Right lung (tissue), 10 donors: ENCODE measurements at places on chromosomes 12 and 14. TPM values are rescaled to one million over a fixed set of nuclear protein-coding genes. Genes with fewer than 3 reads are reported as not detected.

GRCh38 chr14:75934998-75935628, 46.7 kb downstream of the TGFB3 start:
- DNase-seq: no peak

DNA sequence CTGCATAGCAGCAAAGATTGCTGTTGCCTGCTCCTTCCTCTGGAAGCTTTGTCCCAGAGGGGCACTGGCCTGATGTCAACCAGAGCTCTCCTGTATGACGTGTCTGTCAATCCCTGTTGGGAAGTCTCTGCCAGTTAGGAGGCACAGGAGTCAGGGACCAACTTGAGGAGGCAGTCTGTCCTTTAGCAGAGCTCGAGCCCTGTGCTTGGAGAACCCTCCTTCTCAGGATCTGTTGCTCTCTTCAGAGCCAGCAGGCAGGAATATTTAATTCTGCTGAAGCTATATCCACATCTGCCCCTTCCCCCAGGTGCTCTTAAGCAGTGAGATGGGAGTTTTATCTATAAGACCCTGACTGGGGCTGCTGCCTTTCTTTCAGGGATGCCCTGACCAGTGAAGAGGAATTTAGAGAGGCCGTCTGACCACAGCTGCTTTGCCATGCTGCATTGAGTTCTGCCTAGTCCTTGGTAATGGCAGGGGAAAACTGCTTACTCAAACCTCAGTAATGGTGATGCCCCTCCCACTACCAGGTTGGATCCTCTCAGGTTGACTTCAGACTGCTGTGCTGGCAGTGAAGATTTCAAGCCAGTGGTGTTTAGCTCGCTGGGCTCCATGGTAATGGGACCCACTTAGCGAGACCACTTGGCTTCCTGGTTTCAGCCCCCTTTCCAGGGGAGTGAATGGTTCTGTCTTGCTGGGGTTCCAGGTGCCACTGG, 218.6 kb upstream of the SLC38A2 start:
- no peak for DNase-seq

GRCh38 chr12:69469854-69470188, 367 bp upstream of the FRS2 start:
- no peak for DNase-seq

GRCh38 chr12:3002646-3003045, 43.4 kb downstream of the TEAD4 start:
- DNase-seq: no peak

GRCh38 chr12:3950714-3951320, 77.6 kb upstream of the PARP11 start:
- DNase-seq: no peak

GRCh38 chr12:123754041-123754772, 7.9 kb upstream of the DNAH10 start:
- no peak for DNase-seq

GRCh38 chr12:13124656-13125505, 21.4 kb upstream of the GSG1 start:
- no peak for DNase-seq

- DNase-seq: no peak
Measured at GRCh38 chr14:104827177-104828055, 26.5 kb downstream of the ZBTB42 start.

DNA sequence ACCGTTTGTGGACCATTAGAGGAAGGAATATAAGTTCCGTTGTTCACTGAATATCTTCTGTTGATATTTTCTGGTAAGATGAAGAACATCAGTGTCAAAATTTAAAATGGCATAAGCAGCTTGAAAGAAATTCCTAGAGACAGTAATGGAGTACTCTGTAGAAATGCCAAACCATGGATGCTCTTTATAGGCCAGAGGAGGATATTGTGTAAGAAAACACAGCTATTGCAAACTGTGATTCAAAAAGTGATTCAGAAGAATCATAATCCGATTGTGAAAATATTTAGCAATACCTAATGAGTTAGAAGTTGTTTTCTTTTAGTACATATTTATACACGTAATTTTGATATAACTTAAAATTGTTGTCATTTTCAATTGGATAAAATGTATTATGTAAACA, 102.8 kb downstream of the SLC16A7 start:
- DNase-seq: peak; percentile 24

DNA sequence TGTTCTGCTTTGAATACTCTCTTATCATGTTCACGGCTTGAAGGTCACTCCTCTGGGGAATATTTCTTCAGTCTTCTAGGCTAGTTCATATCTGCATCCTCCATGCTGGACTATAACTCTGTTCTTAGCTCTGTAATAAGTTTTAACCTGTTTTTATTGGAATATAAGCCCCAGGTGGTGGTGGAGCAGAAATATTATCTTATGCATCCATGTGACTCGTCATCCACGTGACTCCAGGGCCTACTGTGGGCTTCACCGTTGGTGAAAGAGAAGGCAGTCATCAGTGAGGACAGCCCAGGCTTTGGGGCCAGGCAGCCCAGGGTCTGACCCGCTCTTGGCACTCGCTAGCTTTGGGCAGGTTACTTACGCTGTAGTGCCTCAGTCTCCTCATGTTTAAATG, 87.1 kb downstream of the ETNK1 start:
- DNase-seq: no peak

GRCh38 chr14:64795921-64796320, 83.8 kb downstream of the SPTB start:
- no peak for DNase-seq

- DNase-seq: no peak
Measured at GRCh38 chr12:95733141-95733825, 57.3 kb downstream of the NTN4 start.

- no peak for DNase-seq
Measured at GRCh38 chr12:26122681-26123481, 2.0 kb downstream of the BHLHE41 start.

DNA sequence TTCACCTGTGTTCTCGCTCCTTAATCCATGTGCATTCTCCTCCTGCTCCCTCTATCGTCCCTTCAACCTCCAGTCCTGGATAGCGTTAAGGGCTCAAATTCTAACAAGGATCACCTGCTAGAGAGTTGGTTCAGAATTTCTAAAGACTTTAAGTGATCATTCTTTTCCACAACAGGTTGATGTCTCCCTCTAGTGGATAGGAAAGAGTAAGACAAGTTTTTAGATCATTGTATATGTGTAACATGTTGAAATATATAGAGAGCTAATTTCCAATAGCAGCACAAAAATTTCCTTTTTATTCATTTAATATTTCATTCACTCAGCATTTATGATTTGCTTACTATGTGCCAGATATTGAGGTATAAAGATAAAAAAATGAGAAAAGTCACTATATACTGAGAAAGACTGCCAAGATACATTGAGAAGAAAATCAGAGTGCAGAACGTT, 9.3 kb upstream of the ESR2 start:
- DNase-seq: peak; percentile 28

DNA sequence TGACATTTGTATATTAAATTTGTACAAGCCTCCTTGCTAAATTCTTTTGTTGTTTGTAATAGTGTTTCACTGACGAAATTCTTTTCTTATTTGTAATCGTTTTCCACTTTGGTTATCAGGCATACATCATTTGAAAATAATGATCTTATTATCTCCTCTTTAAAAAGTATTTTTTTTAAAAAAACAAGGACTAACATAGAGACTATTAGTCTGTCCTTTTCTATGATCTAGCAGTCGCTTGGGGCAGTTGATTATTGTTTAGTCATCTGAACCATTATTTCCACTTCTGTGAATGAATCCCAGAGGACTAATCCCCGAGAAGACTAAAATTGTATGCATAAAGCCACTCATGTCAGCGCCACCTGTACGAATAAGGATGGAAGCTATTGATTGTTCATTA, 11.5 kb downstream of the ADGRD1 start:
- no peak for DNase-seq

- no peak for DNase-seq
Measured at GRCh38 chr12:6644257-6644596, 3.0 kb downstream of the ACRBP start.

DNA sequence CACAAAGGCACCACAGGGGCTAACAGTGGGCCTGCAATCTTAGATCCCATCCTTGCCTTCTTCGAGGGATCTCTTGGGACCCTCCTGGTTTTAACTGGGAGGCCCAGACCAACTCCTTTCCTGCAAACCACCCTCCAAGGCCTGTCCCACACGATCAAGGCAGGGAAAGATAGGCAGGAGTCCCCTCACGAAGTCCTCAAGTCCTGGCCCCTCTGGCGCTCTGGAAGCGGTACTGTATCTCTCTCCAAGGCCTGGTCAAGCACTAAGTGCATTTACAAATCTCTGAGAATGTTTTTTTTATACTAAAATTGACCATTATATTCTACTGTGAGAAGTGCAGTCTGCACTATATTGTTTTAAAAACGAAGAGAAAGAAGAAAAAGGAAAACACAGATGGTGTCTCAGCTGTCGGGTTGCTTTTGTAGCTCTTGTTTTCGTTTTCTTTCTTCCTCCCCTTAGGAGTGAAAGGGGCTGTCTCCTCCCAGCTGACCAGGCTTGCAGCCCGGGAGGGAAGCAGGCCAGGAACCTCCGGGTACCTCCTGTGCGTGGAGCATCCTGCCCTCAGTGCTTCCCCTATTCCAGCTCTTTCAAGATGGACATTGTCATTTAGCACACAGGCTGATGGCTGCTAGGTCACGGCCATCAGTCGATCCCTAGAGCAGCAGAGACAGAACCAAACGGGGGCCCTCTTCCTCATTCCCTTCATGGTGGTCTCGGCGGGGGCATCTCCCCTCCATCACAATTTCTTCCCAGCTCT, 56.7 kb downstream of the FAM222A start:
- DNase-seq: no peak

GRCh38 chr12:13538136-13538535, 341.6 kb downstream of the EMP1 start:
- no peak for DNase-seq

- peak; percentile 73 for DNase-seq
Measured at GRCh38 chr12:59149995-59150642, 229.8 kb upstream of the LRIG3 start.

DNA sequence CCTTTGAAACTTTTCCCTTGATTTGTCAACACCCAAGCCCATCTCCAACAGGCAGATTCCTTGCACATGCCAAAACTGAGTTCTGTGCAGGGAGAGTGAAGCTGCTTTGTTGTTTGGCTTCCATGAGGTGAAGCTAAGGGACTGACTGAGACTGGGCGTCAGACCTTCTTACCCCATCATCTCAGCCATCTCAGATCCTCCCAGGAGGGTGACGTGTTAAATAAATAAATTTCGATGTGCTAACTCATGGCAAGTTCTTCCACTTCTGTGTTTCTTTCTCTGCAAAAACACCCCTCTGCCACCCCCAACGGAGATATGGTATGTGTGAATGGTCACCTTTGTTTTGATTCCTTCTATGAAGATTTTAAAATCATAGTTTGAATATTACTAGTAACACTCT, 17.8 kb downstream of the UTP20 start:
- no peak for DNase-seq

DNA sequence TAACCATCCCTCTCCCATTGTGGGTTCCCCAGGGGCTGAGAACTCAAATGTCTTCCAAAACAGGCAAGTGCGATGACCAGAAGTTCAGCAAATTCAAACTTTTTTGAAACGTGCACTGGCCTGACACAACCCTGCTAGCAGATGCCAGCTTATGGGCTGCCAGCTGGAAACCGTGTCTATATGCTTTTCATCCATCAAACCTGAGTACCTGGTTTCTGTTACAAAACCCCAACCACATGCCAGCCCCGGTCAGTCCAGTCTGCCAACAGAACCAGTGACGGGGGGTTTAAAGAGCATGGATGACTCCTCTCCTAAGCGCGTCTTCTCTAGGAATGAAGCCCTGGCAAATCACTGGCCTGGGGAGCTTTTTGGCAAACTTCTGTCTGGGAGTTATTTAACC, 189.7 kb downstream of the TTC7B start:
- no peak for DNase-seq

GRCh38 chr14:89160437-89160836, 256.6 kb downstream of the FOXN3 start:
- DNase-seq: no peak

GRCh38 chr14:103861413-103862392, 14.3 kb upstream of the PPP1R13B start:
- no peak for DNase-seq

DNA sequence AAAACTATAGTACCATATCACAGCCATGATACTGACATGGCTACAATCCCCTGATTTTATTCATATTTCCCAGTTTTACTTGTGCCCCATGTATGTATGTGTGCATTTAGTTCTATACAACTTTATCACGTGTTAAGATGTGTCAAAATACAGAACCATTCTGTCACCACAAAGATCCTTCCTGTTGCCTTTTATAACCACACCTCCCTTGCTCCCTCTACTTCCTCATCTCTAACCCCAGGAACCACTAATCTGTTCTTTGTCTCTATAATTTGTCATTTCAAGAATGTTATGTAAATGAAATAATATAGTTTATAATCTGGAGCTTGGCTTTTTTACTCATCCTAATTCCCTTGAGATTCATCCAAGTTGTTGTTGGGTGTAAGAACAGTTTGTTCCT, 358.4 kb downstream of the DPF3 start:
- DNase-seq: no peak

- no peak for DNase-seq
Measured at GRCh38 chr14:31229009-31229408, 21.4 kb upstream of the HECTD1 start.

DNA sequence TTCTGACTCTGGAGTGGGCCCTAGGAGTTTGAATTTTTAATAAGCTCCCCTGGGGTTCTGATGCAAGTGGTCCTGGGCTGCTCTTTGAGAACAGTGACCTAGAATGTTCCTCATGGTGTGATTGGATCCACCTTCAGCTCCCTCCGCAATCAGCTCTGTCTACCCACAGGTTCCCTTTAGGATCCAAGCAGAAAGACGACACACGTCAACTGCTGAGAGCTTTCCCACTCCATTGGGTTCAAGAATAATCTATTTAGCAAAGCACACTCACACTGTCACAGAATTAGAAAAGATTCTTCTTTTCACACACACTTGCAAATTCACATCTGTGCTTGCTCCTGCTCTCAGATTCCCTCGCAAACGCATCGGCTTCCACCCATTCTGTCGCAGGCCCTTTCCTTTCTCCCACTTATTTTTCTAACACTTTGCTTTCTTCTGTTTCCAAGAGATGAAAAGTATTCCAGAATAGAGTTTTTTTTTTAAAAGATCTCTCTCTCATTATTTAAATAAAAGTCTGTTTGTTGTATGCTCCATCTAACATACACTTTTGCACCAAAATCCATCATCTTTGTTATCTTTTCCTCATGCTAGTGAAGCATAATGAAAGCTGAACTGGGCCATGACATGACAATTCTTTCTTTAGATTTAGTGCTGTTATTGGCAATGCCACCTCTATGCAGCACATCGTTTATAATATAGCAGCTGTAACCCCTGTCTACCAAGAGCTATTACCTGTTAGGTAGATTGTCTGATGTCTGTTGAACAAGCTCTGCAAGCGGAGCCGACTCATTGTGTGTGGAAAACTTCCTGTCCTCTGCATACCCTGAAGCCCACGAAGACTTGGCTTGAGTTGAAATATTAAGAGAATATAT, 73.1 kb downstream of the CACNA1C start:
- no peak for DNase-seq

PLEKHH1 gene
- 17.0 TPM for polyA plus RNA-seq

OTX2 gene
- not detected for polyA plus RNA-seq

COCH gene
- 1.6 TPM for polyA plus RNA-seq

PRB2 gene
- polyA plus RNA-seq: not detected

KRT74 gene
- not detected for polyA plus RNA-seq

HOXC5 gene
- polyA plus RNA-seq: not detected

GTF2H3 gene
- 39.6 TPM for polyA plus RNA-seq

RAPGEF3 gene
- polyA plus RNA-seq: 20.3 TPM

PAPLN gene
- 13.0 TPM for polyA plus RNA-seq

VDR gene
- 1.3 TPM for polyA plus RNA-seq

INHBE gene
- 0.90 TPM for polyA plus RNA-seq

DCN gene
- polyA plus RNA-seq: 1,637 TPM

SLC10A1 gene
- 0.31 TPM for polyA plus RNA-seq

IRF2BPL gene
- polyA plus RNA-seq: 49.4 TPM

NKX2-8 gene
- polyA plus RNA-seq: not detected
